Stimulated activated CD4-positive, alpha-beta T cell treated with anti-CD3 and anti-CD28 coated beads, TNF-alpha, amount 100 ng/mL, for 4 hours (primary cell): ENCODE measurements at places on chromosomes 13 and 19.

DNA sequence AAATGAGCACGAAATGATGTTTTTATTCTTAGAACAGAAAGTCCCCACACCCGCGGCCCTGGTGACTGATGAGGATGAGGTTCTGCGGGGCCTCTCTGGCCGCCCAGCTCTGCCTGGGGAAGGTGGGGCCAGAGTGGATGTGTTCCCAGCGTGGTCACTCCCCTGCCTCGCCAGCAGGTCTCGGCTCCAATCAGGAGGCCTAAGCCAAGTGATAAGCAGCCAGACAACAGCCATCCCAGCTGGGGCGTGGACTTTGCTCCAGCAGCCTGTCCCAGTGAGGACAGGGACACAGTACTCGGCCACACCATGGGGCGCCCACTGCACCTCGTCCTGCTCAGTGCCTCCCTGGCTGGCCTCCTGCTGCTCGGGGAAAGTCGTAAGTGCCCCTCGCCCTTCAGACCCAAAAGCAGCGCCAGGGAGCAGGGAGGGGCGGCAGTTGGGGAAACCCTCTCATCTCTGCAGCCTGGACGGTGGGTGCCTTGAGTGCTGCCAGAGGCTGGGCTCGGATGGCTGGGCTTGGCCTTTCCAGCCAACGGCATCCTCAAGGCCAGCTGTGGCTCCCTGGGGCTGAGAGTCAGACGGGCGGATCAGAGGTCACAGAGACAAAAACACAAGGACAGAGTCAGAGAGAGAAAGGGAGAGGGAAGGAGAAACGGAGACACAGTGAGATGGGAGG lies at the start of gene F10:
Gene F10 (plus strand): TSS at position 250 of the 676 bp plus-strand sequence. CDS start 57 bp downstream, at position 307.
- no peak for DNase-seq

- no peak for DNase-seq
Observed at GRCh38 chr13:24168979-24169378, 8.5 kb downstream of the SPATA13 start.

GRCh38 chr13:109281017-109281902 lies 505.1 kb downstream of the IRS2 start:
- no peak for DNase-seq

GRCh38 chr19:34363930-34364329 lies 1.1 kb upstream of the GPI start:
- DNase-seq, result no peak

GRCh38 chr13:19329365-19329764 lies 147.7 kb upstream of the TUBA3C start:
- DNase-seq, result no peak

- no peak for DNase-seq
Observed at GRCh38 chr13:42883142-42883541, 101.8 kb downstream of the FAM216B start.

DNA sequence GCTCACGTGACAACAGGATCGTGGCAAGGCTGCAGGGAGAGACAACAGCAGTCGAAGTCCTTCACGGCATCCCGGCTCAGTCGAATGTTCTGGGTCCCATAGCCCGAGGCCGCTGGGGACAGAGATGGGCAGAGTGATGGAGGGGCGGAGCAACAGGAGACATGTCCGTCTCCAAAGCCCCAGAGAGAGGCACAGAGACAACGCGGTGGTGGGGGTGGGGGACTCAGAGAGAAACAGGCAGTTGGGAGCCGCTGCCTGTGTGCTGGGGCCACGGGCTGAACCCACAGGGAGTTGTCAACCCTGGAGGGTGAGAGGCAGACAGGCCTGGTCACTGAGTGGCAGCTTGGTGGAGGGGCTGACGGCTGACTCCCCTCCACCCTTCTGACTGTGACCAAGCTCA lies 20.4 kb downstream of the NOSIP start:
- no peak for DNase-seq

DNA sequence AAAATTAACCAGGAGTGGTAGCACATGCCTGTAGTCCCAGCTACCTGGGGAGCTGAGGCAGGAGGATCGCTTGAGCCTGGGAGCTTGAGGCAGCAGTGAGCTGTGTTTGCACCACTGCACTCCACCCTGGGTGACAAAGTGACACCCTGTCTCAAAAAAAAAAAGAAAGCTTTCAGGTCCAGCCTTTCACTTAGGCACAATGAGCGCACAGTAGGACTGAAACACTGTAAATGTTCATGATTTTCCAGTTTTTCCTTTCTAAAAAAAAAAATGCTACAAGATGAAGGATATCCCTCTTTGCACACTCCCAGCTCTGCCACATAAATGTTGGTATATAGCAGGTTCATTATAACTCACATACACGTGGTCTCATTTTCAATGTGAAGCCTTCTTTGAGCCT lies 17.9 kb downstream of the ZNF114 start:
- no peak for DNase-seq

- no peak for DNase-seq
Observed at GRCh38 chr13:61777271-61777670, 361.6 kb upstream of the PCDH20 start.

DNA sequence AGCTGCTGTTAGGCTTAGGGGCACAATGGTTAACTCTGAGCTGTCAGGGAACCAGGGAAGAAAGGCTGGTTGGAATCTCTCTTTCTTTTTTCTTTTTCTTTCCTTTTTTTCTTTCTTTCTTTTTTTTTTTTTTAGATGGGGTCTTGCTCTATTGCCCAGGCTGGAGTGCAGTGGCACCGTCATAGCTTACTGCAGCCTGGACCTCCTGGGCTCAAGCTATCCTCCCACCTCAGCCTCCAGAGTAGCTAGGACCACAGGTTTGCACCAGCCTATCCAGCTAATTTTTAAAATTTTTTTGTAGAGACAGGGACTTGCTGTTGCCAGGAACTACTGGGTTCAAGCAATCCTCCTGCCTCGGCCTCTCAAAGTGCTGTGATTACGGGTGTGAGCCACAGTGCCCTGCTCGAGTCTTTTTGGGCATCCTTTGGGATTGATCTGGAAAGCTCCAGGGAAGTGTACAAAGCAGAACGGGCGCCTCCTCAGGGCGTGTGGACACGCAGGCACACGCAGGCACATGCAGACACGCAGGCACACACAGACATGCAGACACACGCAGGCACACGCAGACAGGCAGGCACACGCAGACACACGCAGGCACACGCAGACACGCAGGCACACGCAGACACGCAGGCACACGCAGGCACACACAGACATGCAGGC lies 99.2 kb downstream of the GADD45B start:
- DNase-seq, result no peak

GRCh38 chr13:33494596-33495204 lies 209.1 kb upstream of the STARD13 start:
- no peak for DNase-seq

- DNase-seq, result no peak
Observed at GRCh38 chr13:58804832-58805231, 1173.3 kb downstream of the PCDH17 start.

GRCh38 chr19:39553082-39553652 lies 13.2 kb upstream of the EID2 start:
- DNase-seq, result no peak

- no peak for DNase-seq
Observed at GRCh38 chr13:91576590-91576989, 178.2 kb downstream of the GPC5 start.

DNA sequence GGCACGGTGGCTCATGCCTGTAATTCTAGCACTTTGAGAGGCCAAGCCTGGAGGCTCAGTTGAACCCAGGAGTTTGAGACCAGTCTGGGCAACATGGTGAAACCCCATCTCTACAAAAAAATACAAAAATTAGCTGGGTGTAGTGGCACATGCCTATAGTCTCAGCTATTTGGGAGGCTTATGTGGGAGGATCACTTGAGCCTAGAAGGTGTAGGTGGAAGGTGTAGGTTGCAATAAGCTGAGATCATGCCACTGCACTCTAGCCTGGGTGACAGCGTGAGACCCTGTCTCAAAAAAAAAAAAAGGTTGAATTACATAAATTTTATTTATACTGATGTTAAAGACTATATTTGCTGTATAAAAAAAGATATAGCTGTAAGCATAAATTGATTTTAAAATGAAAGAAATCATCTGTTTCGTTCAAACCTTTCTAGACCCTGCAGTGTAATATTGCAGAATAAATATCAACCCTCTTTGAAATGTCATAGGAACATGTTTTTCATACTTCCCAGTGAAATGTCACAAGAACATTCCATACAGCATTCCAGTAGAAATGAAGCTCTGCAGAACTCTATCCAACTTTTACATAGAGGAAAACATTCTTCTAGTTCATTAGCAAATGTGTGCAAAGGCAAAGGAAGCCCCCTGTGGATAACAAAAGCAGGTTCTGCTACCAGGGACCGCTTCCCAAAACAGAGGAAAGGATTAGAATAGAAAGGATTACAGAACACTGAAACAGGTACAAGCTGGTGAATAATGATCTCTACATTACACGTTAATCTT lies 76.0 kb downstream of the CAB39L start:
- no peak for DNase-seq

DNA sequence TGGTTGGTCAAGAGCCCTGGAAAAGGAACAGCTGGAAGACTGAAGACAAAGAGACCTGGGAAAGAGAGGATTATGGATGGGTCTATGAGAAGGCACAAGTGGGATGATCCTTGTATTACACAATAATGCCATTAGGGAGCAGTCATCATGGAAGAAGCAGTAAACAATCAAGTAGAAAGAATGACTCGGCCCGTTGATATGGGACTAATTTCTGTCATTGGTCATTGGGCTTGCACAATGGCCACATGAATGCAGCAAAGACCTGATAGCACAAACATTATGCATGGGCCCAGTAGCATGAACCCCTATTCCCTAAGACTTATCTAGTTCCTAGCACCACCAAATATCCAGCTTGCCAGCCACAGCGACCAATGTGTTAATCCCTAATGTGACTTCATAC lies 390.3 kb upstream of the ZNF507 start:
- DNase-seq, result no peak

- DNase-seq, result no peak
Observed at GRCh38 chr19:41515015-41515652, 60.8 kb upstream of the CEACAM21 start.

DNA sequence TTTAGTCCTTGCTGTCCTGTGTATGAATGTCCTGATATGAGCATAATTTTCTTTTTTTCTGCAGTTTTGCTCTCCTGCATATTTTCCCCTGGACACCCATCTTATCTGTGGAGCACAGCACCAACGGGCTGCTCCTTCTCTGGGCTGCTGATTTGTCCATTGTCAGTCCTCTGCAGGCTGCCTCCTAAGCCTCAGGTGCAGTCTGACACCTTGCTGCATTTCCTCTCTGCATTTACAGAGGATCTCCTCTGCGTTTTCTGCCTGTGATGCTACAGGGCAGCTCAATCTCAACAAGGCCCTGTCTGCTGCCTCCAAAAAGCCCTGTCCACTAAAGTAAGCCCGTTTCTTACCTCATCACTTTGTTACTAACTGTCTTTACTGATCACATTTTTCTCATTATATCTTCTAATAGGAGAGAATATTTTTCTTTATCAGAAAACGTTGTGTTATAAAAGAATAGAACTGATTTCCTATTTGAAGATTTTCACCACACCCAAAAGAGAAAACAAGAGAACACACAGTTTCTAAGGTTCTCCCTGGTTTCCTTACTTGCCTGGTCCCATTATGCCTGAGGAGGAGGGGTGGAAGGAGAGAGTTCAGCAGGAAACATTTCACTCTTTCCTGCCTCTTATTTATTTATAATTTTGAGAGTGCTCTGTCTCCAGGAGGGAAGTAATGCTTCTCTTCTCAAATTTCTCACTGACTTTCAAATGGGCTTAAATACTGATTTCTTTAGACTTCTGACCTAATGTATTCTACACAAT lies 65.6 kb upstream of the TDRD3 start:
- no peak for DNase-seq

GRCh38 chr13:112060899-112061366 lies 6.0 kb upstream of the SOX1 start:
- no peak for DNase-seq

DNA sequence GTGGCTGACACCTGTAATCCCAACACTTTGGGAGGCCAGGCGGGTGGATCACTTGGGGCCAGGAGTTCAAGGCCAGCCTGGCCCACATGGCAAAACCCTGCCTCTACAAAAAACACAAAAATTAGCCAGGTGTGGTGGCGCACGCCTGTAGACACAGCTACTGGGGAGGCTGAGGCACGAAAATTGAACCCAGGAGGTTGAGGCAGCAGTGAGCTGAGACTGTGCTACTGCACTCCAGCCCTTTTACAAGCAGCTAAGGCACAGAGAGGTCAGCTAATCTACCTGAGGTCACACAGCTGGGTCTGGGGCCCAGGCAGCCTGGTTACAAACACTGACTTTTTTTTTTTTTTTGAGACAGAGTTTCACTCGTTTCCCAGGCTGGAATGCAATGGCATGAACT lies 27.2 kb downstream of the MED26 start:
- no peak for DNase-seq

- DNase-seq, result no peak
Observed at GRCh38 chr19:32817569-32818476, 51.7 kb downstream of the SLC7A9 start.

GRCh38 chr13:29954082-29955028 lies 103.9 kb upstream of the UBL3 start:
- no peak for DNase-seq

DNA sequence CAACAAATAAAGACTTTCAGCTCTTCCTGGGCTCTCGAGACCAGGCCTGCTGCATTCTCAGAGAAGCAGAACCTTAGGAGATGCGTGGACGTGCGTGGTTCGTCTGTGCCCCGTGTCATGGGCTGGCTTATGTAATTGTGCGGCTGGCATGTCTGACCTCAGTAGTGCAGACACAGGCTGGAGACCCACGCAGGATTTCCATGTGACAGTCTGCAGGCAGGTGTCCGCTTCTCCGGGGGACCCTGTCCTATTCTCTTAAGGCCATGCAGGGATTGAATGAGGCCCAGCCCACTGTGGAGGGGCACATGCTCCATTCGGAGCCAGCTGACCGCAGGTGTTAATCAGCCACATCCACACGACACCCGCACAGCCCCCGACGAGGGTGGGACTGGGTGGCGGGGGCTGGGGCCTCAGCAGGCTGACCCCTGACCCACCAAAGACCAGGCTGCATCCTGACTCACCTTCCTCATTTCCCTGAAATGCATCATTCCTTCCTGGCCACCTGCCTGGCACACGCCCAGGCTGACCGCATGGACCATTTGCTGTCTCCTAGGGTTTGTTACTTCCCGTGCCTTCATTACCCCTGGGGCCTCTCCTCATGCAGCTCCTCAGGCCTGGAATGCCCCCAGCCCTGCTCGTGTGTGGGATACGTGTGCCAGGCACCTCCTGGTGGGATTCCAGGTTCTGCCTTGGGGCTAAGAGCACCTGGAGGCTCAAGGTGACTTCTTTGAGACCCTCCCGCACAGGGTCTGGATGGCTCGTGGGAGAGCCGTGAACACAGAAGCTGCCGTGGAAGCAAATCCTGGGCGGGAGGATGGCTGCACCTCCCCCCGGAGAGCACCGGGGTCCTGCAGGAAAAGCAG lies 10.7 kb upstream of the MCF2L start:
- DNase-seq, result no peak

- DNase-seq, result no peak
Observed at GRCh38 chr13:110106726-110107125, 200.2 kb downstream of the COL4A1 start.

DNA sequence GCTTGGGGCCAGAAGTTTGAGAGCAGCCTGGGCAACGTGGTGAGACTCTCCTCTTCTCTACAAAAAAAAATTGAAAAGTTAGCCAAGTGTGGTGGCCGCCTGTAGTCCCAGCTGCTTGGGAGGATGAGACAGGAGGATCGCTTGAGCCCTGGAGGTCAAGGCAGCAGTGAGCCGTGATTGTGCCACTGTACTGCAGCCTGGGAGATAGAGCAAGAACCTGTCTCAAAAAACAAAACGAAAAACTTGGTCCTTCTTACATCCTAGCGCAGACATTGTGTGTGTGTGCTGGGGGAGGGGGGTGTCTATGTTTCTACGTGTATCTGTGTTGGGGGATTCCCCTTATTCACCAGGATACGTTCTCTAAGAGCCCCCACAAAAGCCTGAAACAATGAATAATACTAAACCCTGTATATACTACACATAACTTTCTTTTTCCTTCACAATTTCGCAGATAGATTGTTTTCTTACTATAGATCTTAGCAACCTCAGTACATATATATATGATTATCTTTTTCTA lies 7.9 kb downstream of the AXL start:
- no peak for DNase-seq
